ENCODE measurements at places on chromosomes 5 and 9.
A peak's percentile ranks its signal among the peaks of the same experiment; 100 is the strongest.

GRCh38 chr5:120150770-120151169 lies 313.3 kb upstream of the PRR16 start:
- no peak for DNase-seq

- DNase-seq: no peak
These were observed 149.7 kb upstream of the SV2C start for GRCh38 chr5:75933489-75933888.

GRCh38 chr5:58937031-58937681 lies 354.3 kb downstream of the RAB3C start:
- no peak for DNase-seq

DNA sequence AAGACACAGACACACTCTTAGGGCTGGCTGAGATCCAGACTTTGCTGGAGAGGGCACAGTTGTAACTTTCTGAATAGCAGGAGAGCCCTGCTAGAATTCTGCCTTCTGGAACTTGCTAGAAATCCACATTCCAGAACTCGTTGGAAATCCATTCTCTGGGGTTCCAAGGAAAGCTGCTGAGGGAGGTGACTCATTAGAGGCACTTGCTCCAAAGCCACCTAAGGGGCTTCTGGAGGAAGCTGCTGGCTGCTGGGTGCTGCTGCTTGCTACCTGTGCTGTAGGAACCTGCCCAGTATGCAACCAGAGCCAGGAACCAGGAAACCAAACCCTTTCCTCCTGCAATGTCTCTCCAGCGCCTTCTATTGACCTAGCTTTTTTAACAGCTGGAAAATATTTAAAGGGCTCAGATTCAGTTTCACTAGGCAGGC lies 4.1 kb upstream of the TLE4 start:
- no peak for DNase-seq

- DNase-seq: no peak
These were observed 21.9 kb downstream of the CD14 start for GRCh38 chr5:140611020-140611521.

GRCh38 chr5:59069438-59070079 lies 486.7 kb downstream of the RAB3C start:
- DNase-seq: no peak

GRCh38 chr5:88761269-88761850 lies 121.6 kb downstream of the MEF2C start:
- no peak for DNase-seq

- no peak for DNase-seq
These were observed 17.2 kb downstream of the MED10 start for GRCh38 chr5:6361101-6361500.

- no peak for DNase-seq
These were observed 1026.0 kb upstream of the ARRDC3 start for GRCh38 chr5:92409134-92409533.

GRCh38 chr9:135550344-135550918 lies 4.5 kb downstream of the OBP2A start:
- DNase-seq: no peak

DNA sequence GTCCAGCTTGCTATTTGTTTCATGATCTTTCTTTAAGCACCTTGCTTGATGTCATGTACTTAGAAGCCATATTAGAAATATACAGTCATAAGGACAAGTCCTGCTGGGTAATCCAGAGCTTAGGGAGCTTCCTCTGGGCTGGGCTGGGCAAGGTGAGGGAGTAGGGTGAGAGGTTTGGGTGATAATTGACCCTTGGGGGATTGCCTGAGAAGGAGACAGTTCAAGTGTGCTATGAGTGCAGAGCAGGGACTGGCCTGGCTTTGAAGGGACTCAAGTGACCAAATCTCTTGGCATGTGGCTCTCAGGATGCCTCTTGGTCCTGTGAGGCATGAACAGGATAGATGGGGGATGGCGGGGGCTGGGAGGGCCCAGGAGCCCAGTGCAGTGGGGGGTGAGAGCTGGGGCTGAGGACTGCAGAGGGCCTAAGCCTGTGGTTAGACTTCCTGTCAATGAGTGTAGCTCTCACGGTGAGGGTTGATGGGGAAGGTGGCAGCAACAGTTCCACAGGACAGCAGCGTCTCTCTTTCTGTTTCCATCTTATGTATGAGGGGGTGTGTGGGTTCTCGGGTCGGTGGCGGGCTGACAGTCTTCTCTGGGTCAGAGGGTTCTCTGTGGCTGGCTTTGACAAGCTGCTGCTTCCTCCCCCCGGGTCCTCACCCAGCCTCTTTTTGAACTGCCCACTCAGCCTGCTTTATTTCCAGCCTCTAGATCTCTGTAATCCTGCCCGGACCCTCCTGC lies 53.5 kb downstream of the RGS3 start:
- DNase-seq: peak; percentile 50

DNA sequence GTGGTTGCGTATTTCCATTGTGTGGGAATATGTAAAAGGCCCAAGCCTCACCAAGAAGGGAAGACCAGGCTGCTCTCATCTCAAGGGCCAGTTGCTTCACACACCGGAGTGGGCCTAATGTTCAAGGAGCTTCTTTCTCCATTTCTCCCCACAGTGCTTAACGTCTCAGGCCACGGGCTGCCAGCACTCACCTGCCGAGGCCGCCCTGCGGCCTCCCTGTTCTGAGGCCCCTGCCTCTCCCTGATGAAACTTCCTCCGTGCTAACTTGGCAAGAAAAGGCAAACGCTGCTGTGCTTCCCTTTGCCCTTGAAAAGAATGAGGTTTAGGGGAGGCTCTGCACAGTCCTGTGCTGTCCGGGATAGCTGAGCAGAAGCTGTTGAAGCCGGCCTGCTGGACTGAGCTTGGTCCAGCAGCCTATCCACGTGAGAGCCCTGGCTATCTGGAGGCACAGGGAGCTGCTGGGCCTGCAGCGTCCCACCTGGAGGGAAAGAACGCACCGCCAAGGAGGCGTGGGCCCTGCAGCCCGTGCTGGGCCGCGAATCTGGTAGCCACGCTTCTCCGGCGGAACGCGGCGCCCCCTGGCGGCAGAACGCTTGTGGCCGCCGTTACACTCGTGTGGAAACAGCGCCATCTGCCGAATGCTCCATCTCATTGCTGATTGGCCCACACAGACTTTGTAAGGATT lies 73.5 kb upstream of the PRSS3 start:
- DNase-seq: peak; percentile 69

DNA sequence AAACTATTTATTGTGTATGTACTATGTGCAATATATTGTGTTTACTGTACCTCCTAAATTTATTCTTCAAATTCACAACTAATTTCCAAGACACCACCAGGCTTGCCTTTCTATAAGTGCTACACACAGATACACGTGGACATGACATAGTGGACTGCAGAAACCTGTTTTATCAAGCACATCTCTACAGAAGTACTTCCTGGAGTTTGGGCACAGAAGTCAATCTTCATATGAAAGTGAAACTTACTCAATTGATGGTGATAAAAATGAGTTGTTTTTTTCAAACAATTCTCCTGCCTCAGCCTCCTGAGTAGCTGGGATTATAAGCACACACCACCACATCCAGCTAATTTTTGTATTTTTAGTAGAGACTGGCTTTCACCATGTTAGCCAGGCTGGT lies 57.6 kb downstream of the NLN start:
- DNase-seq: no peak

DNA sequence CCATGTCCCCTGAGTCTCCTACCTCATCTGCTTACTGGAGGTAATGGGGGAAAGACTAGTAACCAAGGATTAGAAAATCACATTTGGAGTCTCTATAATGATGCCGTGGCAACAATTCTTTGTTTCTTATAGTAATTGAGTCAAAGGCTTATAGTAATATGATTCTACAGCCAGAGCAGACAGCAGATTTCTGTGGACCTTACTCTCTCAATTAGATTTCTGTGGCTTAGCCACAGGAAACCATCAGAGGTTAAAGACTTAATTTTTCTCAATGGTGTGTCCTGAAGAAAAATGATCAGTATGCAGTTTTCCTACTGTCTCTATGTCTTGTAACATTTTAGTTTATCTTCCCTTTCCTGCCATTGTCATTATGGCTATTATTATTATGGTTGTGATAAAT lies 59.3 kb upstream of the CD180 start:
- no peak for DNase-seq

DNA sequence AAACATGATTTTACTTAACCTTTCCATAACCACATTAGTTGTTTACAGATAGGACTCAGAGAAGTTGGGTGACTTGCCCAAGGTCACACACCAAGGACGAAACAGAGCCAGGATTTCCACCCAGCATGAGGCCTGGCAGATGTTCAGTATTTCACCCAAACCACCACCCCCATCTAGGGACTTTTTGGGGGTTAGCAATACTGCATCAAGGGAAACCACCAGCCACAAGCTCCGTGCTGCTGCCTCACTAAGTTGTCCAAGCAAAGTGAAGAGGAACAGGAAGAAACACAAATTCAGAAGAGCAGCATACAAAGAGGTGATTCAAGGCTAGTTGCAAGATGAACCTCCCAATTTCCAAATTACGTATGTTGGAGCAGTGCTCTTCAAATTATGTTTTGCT lies 219.6 kb upstream of the RORB start:
- peak; percentile 24 for DNase-seq

DNA sequence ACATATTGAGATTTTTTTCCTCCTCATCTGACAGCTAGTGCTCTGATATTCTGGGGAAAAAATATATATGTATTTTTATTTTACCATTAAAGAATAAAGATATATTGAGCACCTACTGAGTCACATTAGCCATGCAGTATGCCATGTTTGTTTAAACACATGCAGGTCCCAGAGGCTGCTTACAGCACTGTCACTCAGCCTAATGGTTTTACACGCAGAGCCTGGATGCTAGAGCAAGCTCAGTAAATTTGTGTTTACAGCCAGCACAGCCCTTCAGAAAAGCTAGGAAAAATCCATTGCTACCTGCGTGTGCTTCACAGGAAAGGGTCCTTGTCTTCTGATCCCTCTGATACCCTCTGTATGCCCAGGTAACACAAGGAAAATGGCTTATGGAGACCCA lies 146.2 kb downstream of the SEMA6A start:
- no peak for DNase-seq

- DNase-seq: no peak
These were observed 19.8 kb downstream of the TTC23L start for GRCh38 chr5:34858790-34859189.

DNA sequence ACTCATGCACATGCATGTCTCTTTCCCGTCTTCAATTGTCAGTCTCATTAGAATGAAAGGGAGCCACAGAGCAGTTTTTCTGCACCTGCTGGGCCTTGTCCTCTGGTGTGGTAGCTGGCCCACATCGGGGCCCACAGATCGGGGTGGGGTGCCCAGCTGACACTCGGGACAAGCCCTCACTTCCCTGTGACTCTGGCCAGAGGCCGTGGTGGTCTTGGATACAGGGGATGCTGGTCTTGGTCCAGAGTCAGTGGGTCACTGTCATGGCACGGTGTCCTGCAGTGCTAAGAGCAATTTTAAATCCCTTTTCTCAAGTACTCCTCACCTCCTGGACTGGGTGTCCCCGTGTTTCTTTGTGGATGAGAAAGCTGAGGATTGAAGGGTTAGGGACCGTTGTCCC lies 193.2 kb downstream of the CACNA1B start:
- DNase-seq: no peak

DNA sequence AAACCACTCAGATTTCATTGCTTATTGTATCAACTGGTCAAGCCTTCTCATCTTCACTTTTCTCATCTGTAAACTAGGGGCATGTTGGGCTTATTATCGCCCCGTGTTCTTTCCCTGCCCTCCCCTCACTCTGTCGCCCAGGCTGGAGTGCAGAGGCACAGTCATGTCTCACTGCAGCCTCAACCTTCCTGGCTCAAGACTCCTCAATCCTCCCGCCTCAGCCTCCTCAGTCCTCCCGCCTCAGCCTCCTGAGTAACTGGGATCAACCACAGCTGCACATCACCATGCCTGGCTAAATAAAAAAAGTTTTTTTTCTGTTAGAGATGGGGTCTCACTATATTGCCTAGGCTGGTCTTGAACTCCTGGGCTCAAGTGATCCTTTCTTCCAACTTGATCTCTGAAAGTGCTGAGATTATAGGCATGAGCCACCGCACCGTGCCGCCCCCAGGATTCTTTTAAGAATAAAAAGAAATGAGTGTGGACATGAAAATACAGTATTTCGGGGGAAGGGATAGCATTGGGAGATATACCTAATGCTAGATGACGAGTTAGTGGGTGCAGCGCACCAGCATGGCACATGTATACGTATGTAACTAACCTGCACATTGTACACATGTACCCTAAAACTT lies 2.0 kb downstream of the MAML1 start:
- DNase-seq: no peak

GRCh38 chr5:16565118-16565517 lies 51.7 kb downstream of the RETREG1 start:
- DNase-seq: no peak

GRCh38 chr5:55347786-55348185 lies 40.0 kb downstream of the MTREX start:
- no peak for DNase-seq

- no peak for DNase-seq
These were observed 13.1 kb downstream of the ARSB start for GRCh38 chr5:78971998-78972397.

GRCh38 chr5:150358261-150359095 lies 981 bp downstream of the TCOF1 start:
- DNase-seq: no peak

- no peak for DNase-seq
These were observed 6.9 kb upstream of the SLC27A4 start for GRCh38 chr9:128333451-128333869.

DNA sequence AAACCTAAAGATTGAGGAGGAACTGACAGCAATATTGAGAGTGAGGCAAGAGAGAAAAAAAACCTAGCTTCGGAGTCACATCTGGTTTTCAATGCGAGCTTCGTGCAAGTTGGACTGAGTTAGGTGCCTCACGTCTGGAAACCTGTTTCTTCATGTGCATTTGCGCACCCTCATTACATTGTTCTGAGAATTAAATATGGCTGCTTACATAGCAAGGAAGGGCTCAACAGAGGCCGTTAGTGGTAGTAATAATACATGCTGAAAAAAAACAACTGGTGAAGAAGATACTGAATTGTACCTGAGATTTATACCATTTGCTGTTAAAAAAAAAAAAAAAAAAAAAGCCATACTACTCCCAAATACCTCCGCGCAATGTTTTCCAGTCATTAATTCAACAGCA lies 18.6 kb downstream of the DNAJA1 start:
- no peak for DNase-seq

DNA sequence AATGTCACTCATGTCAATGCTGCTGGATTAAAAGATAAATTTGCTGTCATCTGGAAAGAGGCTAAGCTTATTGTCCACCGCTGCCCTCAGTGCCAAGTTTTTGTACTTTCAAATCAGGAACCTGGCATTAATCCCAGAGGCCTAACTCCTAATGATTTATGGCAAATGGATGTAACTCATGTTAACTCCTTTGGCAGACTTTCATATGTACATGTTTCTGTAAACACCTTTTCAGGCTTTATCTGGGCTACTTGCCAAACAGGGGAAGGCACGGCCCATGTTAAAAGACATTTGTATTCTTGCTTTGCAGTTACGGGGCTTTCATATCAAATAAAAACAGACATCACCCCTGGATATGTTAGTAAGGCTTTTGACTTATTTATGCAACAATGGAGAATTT lies 608.0 kb upstream of the ACO1 start:
- DNase-seq: no peak

DNA sequence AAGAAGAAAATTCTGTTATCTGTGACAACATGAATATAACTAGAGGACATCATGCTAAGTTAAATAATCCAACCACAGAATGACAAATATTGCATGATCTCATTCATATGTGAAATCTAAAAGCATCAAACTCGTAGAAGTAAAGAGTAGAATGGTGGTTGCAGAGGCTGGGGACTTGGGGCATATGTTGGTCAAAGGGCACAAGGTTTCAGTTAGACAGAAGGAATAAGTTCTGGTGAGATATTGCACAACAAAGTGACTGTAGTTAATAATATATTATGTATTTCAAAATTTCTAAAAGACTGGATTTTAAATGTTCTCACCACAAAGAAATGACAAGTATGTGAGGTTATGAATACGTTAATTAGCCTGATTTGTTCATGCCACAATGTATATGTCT lies 24.8 kb downstream of the GRIA1 start:
- DNase-seq: no peak

Measured in effector memory CD4-positive, alpha-beta T cell (primary cell).